ENCODE measurements at places on chromosomes 11 and 22.

DNA sequence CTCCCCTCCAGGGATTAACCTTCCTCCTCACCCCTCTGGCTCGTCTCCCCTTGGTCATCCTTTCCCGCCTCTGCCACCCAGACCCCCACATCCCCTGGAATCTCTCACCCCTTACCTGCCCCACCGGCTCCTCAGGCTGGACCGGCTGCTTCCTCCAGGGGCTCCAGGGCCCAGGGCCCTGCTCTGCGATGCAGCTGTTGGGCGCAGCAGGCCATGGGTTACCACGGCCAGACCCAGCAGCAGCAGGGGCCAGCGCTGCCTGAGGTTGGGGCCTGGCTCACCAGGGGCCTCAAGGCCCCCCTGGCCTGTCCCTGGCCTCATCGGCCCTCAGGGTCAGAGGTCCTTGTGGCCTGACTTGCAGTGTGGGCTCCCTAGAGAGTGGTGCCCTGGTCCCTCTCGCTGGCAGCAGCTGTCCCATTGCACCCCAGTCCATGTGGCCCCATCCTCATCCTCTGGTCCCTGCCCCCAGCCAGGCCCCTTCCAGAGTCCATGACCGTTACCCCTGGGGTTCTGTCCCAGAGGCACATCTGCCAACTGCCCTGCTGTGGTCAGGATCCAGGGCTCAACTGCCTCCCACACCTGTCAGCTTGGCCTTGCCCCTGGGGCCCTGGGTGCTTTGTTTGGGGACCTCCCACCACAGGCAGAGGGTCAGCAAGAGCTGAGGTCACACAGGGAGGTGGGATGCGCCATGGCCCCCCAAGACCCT is at the start of gene IGLL1:
TSS of gene IGLL1 (minus strand) at position 421 of the 706 bp plus-strand sequence. CDS start at position 321, 100 bp downstream.
- DNase-seq, result no peak

DNA sequence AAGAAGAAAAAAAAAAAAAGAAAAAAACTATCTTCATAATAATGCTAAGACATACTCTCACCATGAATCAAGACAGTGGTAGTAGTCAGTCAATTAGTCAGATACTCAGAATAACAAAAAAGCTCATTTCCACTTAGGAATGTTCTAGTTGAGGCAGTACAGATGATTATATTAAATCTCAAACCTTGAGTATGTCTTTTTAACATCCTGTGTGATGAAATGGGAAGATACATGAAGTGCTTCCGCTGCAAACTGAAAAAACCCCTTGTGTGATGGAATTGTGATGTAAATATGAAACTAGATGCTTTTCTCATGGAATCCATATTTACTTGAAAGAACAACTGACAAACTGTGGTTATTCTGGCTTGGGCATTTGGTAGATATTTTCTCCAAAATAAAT is 13.7 kb downstream of the AMOTL1 start:
- no peak for DNase-seq

DNA sequence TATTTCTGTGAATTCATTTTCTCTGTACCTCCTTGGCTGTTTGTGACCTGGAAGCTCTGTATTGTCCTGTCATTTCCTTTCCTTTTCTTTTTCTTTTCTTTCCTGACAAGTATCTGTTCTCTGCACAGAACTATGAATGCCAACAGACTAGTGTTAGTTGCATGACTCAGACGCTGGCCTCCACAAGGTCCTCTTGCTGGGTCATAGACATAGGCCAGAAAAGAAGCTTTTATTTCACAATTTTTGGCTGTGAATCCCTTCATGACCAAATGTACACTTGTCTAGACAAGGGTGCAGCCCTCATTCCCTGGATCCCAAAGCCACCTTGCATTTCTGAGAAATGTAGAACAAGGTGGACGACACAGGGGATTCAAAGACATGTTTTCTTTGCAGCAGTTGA is 104.1 kb upstream of the MTNR1B start:
- DNase-seq, result no peak

- DNase-seq, result no peak
These were observed 77.6 kb downstream of the PLEKHA7 start for GRCh38 chr11:16936643-16937042.

GRCh38 chr11:110093407-110094297 is 460 bp downstream of the ZC3H12C start:
- peak; percentile 33 for DNase-seq

DNA sequence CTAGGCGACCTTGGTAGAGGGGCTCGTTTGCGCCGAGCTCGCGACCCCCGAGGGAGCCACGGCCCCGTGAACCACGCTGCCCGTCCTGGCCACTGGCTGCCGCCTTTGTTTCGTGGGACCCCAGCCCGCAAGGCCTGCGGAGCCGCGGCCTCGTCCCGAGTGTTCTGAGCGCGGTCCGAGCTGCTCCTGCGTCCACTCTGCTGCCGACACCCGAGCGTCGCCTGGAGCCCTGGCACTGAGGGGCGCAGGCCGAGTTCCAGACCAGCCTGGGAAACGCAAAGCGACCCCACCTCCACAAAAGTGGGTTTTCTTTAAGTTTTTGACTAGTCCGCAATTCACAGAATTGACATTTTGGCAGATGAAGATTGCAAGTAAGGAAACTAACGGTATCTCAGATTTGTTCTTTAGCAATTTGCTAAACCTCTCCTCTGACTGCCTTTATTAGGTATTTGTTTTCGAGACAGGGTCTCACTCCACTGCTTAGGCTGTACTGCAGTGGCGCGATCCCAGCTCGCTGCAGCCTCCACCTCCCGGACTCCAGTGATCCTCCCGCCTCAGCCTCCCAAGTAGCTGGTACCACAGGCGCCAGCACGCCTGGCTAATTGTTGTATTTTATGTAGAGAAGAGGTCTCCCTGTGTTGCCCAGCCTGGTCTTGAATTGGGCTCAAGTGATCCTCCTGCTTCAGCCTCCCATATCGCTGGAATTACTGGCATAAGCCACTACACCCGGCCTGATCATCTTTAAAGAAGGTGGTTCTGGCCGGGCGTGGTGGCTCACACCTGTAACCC is 879 bp upstream of the RNH1 start:
- no peak for DNase-seq

- DNase-seq, result no peak
These were observed 1263.6 kb upstream of the RAG2 start for GRCh38 chr11:37861671-37862070.

DNA sequence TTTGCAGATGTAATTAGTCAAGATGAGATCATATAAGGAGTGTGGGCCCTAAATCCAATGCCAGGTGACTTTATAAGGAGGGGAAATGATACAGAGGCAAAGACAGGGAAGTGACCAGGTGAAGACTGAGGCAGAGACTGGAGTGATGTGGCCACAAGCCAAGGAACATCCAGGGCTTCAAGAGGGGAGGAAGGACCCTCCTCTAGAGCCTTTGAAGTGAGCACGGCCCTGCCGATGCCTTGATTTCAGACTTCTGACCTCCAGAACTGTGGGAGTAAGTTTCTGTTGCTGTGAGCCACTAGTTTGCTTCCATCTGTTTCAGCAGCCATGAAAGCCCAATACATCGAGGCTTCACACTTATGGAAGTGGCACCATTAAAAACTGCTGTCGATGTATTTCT is 78.7 kb downstream of the SHANK2 start:
- no peak for DNase-seq

GRCh38 chr11:65489035-65489705 is 9.7 kb upstream of the MALAT1 start:
- DNase-seq, result no peak

GRCh38 chr11:34030382-34030781 is 21.1 kb upstream of the CAPRIN1 start:
- DNase-seq, result no peak

- no peak for DNase-seq
These were observed 2.5 kb downstream of the RAB36 start for GRCh38 chr22:23147617-23148387.

DNA sequence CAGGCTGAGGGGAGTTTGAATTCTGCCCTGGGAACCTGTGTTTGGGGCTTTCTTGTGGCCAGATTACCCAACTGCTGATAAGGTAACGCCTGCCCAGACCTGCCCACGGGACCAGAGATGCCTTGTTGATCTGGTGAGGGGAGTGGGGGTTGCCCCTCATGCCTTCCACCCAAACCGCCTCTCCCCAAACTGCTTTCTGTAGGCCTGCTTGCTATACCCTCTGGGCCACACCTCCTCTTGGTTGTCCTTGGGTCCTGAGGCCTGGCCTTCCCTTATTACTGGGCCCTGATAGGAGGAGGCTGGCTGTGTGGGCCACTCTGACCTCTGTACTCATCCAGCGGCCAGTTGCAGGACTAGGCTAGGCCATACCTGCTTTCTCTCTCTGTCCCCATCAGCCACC is 3.4 kb downstream of the P2RY2 start:
- DNase-seq, result no peak

DNA sequence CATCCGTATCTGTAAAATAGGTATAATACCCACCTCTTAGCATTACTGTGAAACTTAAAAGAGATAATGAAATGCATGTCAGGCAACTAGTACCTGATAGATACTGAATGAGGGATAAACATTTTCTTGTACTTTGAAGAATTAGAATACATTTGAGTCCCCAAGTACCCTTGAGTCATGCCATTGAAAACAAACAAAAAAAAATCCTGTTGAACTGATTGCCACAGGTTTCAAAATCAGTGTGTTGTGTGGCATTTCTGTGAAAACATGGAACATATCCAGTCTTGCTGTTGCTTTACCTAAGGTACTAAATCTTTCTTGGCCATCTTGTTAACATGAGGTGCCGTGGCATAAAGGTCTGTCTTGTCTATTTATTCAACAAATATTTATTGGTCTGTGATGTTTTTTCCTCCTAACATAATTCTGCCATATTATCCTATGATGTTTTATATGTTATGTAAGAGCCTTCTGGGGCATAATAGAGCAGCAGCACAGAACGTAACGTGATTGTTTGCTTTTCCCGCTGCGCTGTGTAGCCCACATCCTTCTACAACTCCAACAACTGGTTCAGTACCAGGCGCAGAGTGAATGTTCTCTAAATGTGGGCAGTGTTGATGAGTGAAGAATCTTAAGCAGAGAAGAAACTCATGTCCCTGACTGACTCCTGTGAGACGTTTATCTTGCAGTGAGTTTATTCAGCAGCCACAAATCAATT is 79.3 kb upstream of the RAB1B start:
- DNase-seq, result no peak

GRCh38 chr11:2834503-2835273 is 50.9 kb downstream of the CDKN1C start:
- no peak for DNase-seq

GRCh38 chr11:67495234-67496005 is 9.7 kb downstream of the PITPNM1 start:
- no peak for DNase-seq

GRCh38 chr22:25696763-25697162 is 45.2 kb upstream of the MYO18B start:
- no peak for DNase-seq

DNA sequence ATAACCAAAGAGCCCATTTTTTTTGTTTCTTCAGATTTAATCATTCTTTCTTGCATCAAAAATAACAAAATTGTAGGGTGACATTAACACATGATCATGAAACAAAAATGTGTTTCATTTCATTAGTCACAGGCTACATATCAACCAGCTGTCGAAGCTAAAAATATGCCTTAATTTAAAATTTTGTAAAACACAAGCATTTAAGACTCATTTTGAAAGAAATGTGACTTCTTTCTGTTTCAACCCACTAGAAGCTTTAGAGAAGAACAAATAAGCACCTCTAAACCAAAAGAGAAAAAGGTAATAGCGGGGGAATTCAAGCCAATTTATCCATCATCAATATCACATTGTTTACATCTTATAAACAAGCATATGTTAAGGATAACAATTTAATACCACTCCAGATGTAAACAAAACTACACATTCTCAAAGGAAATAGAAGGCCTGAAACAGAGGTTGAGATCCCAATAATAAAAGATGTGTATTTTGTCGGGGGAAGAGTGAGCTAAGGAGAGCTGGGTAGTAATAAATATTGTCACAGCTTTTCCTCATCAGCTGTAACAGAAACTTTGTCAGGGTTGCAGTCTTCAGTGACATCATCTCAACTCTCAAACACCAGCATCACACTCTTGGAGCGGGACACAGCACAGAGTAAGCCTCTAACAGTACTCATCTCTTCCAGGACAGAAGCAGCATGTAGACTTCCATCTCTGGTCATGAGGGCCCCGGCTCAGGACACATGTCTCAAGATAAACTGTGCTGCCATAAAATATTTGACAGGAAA is 42.0 kb downstream of the ALG9 start:
- DNase-seq, result peak; percentile 58

DNA sequence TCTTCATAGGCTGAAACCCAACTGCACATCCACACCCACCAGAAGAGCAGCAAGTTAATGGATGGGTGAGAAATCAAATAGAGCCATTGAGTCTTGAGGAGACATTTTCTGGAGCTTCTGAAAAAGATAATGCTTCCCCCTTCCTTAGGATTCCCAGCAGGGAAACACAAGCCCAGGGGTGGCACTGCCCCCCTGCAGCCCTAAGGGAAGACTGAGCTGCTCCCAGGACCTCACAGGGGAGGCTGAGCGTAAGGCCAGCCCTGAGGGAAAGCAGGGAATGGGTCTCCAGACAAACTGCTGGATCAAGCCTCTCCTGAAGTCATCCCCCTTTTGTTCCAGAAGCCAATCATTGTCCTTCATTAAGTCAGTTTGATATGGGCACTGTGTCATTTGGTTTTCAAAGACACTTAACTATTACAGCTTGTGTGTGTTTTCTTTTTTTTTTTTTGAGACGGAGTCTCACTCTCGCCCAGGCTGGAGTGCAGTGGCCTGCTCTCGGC is 15.1 kb downstream of the LTO1 start:
- DNase-seq, result no peak

Measured in GM10248 (cell line).